Effector memory CD4-positive, alpha-beta T cell (primary cell): ENCODE measurements at places on chromosomes 11 and 22.

DNA sequence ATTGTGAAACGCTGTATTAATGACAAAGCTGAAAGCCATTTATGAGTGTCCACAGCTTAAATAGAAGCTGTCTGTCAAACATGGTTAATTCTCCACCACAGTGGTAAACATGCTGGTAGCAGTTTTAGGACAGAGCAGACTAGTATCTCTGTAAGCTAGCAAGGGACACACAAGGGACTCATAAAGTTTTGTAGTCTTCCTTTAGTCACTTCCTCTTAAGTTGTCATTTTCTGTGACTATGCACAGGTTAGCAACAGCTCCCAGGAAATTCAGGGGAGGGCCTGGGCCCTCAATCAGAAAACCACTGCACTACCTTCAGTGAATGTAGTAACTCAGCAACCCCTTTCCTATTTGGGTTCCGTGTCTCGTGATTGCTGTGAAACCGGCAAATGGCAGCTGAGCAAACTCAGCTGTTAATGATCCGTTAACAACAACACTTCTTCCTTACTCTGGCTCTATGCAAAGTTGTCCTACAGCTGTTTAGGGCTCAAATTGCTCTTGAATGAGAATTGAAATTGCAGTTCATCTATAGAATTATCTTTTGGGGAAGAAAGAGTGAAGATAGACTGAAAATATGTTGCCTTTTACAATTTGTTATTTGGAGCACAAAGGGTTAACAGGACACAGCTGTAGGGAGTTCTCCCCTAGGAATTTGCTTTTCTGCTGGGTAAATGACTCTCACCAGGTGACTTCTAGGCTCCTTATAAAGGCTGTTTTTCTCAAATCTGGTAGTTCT lies at the start of gene MMP26:
TSS of gene MMP26 (plus strand) at position 731 of the 736 bp plus-strand sequence.
- no peak for DNase-seq

- DNase-seq, result no peak
Measured at GRCh38 chr11:72174302-72175070, 17.5 kb upstream of the FOLR1 start.

- no peak for DNase-seq
Measured at GRCh38 chr11:68213135-68213515, at the start of gene KMT5B. KMT5B (minus strand) TSS chr11:68213296; CDS start chr11:68190076, 23,220 bp downstream.

GRCh38 chr11:9982796-9983579 lies 311.0 kb downstream of the SBF2 start:
- no peak for DNase-seq

GRCh38 chr11:1618231-1618630 lies 3.7 kb downstream of the KRTAP5-4 start:
- DNase-seq, result no peak

DNA sequence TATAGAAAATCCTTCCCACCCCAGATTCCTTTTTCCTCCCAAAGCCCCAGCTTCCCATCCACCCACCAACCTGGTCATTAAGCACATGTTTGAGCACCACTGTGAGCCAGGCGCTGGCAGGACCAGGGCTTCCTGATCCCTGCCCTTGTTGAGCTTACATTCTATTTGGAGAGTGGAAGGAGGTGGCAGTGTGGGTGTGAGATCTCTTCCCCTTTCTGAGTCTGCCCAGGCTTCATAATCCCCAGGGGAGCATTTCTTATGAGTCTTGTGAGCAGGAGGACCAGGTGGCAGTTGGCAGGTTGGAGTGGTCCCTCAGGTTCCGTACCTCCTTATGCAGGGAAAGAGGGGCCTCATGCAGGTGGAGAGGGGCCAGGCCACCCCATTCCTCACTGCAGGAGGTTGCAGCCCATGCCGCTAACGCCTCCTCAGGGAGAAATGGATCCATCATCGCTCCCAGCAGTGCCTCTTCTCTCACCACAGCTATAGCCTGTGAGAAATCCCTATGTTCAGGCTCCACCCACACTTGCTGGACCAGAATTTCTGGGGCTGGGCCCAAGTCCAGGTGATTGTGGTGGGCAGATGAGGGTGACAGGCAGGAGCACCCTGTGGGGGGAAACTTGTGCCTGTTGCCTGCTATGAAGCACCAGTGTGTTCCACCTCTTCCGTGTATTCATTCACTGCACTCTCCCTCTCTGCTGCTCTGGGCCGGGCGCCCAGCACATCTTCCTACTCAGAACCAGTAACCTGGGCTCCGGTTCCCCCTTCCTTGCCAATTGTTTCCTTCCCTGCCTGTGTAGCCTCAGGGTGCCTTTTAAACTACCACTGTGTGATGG lies 23.5 kb downstream of the UBE2L3 start:
- no peak for DNase-seq

- no peak for DNase-seq
Measured at GRCh38 chr22:31870890-31871289, 73.4 kb upstream of the YWHAH start.

DNA sequence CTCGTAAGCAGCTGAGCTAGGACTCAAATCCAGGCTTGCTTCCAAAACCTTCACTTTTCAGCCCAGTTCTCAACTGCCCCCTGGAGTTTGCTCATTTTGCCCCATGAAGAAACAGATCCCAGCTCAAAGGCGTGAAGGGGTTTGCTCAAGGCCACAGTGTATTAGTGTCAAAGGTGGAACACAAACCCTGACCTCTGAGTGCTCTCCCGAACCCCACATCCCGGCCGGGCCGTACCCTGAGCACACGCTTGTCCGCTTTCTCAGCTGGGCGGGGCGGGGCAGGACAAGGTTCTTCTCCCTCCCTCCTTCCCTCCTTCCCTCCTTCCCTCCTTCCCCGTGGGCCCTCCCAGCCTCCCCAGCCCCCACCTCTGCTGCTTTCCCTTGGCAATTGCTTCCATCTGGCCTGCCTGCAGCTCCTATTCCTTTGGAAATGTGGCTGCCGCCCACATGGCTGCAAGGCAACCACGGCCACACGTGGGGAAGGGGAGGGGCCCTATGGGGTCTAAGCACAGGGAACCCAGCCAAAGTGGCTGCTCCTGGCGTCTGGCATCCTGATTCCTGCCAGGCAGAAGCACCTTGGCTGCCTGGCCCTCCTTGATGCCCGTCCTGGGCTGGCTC lies 4.1 kb downstream of the ST3GAL4 start:
- DNase-seq, result no peak

GRCh38 chr11:77966338-77966737 lies 28.1 kb downstream of the INTS4 start:
- DNase-seq, result no peak

- DNase-seq, result no peak
Measured at GRCh38 chr22:26610072-26610958, 7.5 kb downstream of the CRYBB1 start.

DNA sequence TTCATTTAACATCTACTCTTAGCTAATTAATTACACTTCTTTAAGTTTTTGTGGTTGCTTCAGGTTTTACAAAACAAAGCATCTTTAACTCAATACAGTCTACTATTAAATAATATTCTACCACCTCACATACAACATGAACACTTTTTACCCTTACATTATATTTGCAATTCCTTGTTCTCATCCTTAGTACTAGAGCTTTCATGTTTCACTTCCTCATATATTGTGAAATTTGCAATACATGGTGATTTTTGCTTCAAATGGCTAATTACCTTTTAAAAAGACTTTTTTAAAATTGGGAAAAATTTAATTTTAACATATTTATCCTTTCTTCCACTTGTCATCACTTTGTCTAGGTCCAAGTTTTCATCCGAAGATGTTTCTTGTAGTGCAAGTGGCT lies 37.5 kb downstream of the RSF1 start:
- no peak for DNase-seq

DNA sequence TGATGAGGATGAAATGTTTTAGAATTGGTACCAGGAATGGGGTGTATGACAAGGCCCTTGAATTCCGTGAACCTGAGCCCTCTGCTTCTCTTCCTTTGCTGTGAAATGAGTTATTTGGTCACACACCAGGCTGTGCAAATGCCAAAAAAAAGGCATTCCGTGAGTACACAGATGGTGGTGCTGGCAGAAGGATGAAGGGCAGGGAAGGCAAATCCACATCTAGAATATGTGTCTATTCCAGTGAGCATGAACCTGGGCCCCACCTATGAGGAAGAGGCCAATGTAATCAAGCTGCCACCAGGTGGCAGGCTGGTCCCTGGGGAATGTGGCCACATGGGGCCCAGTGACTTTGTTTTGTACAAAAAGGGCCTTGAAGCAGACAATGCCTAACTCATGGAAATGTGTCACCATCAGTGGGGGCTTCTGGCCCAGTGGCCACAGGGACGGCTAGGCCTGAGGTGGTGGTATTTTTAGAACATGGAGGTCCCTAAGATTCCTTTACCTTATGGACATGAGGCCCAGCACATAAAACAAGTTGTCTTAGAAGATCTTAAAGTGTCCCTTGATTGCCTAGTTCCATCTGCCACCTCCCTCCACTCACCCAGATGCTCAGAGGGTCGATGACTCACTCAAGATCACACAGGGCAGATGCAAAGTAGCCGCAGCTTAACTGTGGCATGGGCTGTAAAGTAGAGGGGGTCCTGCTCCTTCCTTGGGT lies 3.9 kb upstream of the RNF215 start:
- peak; percentile 58 for DNase-seq

DNA sequence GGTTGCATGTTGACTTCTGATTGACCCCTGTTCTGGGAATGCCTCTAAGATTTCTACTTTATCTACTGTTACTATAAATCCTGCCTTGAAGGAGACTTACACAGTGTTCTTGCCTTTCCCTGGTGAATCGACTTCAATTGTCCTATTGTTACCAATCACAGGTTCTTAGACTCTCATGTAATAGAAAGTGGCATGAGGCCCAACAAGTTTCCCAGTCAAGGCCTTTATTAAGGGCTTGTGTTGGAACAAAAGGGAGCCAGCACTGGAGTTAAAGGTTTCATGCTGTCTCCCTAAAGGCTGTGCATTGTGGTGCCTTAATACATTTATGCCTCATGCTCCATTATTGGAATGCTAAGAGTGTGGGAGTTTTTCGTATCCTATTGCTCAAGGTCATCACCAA lies 23.3 kb downstream of the MS4A2 start:
- no peak for DNase-seq

- no peak for DNase-seq
Measured at GRCh38 chr11:15618583-15619032, 503.9 kb downstream of the INSC start.

DNA sequence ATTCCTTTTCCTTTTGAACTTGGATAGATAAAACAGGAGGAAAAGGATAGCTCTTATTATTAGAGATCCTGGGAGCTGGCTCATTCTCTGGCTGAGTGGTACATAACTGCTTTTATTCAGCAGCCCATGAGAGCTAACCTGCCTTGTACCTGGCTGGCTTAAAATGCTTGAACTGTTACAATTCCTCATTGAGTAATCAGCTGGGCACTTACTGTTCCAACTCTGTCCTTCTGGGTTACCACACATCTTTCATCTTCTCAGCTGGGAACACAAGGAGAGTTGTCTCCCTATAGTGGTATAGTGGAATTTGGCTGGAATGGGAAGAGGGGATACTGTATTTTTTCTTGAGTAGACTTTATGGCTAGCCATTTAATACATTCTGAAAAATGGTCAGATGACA lies 39.8 kb upstream of the SPTBN2 start:
- DNase-seq, result no peak

DNA sequence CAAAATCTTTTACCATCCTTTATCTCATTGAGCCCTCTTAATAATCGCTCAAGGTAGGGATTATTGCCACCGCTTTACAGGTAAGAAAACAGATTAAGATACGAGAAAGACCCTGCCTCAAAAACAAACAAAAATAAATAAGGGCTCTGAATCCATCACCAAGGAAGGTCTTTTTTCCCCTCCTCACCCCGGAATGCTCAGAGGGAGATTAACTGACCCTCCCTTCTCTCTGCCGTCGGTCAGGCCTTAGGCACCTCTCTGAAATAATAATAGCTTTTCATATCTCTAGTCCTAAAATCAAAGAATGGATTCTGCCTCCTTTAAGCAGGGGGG lies 620 bp upstream of the ATG2A start:
- no peak for DNase-seq

DNA sequence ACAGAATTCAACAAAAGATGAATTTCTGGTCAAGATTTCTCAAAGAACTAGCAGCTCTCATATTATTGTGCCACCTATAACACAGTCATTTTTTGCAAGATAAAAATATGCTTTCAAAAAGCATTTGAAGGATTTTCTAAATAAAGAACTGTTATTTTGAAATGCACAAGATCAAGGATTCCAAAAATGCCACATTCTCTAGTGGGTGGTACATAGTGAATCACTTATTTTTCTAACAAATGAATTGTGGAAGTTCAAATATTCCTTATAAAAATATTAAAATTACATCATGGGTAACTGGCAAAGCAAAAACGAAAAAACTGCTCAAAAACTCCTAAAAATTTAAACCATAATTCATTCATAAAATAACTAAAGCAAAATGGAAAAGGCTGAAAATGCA lies 2.1 kb downstream of the RNF141 start:
- no peak for DNase-seq
